ENCODE measurements at places on chromosomes 1 and 21. TPM values are rescaled to one million over a fixed set of nuclear protein-coding genes. Genes with fewer than 3 reads are reported as not detected.

AK2 gene
- 71.8 TPM for total RNA-seq

DNAJC6 gene
- total RNA-seq, result 356 TPM

OR2G3 gene
- not detected for total RNA-seq

FNDC10 gene
- 14.8 TPM for total RNA-seq

FOXO6 gene
- total RNA-seq, result 2.7 TPM

LCE1F gene
- not detected for total RNA-seq

ZNF648 gene
- 0.30 TPM for total RNA-seq
